Heart left ventricle (tissue), 16 donors: ENCODE measurements at places on chromosomes 6 and 20. TPM values are rescaled to one million over a fixed set of nuclear protein-coding genes. Genes with fewer than 3 reads are reported as not detected.

The SDHAF4 gene
- 7.4 TPM for polyA plus RNA-seq

The ALDH5A1 gene
- 3.0 TPM for polyA plus RNA-seq

The PEX3 gene
- polyA plus RNA-seq: 11.0 TPM

DNA sequence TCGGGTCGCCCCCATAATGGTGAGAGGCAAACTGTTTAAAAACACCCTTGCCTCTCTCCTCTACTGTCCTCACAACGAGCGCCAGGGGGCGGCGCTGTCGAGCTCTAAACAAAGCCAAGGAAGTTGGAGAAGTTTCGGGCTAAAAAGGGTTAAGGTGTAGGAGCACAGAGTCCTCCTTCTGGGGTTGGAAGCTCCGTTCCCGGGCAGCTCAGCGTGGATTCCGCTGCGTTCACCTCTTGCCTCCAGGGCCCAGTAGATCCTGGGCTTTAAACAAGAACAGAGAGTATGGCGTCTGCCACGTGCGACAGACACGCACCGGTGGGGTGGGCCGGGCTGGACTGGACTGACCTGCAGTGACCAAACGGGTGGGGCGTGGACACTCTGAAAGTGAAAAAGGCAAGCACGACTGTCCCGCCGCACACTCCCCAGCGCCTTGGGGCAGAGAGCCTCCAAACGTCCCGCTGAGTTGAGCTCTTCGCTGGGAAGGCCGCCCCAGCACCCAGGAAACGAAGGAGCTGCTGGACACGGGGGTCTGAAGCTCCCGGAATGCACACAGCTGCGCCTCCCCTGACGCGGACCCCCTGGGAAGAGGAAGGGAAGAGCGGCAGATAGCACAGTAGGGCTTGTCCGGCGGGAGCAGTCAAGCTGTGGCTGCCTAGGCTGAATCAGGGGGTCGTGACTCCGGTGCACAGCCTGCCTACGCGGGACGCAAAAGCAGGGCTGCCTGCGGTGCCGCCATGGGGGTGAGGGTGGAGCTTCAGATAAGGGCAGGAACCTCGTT is 1.6 kb upstream of the THBD start:
- DNase-seq: peak; percentile 88

DNA sequence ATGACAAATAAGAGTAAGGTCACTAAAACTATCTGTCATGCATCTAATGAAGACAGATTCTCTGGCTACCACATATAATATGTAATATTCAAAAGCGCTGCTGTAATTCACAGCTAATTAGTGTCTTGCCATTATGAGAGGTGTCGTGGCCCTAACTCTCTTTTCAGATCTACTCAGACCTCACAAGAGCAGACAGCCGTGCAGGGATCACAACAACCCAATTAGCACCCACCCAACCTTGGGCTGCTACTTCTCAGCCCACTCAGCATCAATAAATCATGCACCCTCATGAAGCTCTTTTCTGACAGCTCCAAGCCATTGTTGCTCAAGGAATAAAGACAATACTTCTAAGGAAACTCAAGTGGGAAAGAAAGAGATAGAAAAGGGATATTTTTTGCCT is 61.5 kb downstream of the FRK start:
- DNase-seq: no peak

DNA sequence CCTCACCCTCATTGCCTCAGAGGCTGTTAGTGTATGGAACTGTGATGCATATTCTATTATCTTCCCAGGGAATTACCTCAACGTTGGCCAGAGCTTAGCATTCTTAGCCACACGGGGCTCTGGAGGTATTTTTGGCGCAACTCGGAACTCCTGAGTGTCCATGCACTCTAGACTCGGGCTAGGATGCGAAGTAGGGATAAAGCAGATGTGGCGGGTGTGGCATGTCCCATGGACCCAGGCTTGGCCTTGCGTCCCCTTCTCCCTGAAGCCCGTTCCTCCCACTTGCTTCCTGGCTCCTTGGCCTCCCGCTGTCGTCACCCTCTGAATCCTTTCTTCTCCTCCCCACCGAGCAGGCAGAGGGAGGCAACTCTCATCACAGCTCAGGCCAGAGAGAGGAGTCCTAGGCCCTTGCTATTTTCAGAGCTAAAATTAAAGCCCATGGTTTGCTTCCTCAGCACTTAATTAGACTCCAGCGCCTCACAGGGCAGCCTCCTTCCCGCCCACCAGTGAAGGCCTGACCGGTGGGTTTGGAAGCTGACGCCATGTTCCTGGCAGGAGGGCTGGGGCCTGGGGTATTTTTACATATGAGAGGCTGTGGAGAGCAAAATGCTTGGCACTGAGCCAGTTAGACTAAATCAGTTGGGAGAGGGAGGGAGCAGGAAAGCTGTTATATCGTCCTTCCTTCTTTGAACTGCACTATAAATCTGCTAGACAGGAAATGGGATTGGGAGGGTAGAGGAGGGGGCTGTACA is 138.7 kb downstream of the FOXO3 start:
- peak; percentile 71 for DNase-seq

- DNase-seq: no peak
Observed at GRCh38 chr6:123036648-123037047, 40.6 kb downstream of the CLVS2 start.

- DNase-seq: peak; percentile 84
Observed at GRCh38 chr6:37170273-37171200, 585 bp downstream of the PIM1 start.

- DNase-seq: no peak
Observed at GRCh38 chr6:110410511-110410910, 4.9 kb downstream of the DDO start.

GRCh38 chr20:11496380-11496779 is 421.3 kb upstream of the BTBD3 start:
- no peak for DNase-seq

DNA sequence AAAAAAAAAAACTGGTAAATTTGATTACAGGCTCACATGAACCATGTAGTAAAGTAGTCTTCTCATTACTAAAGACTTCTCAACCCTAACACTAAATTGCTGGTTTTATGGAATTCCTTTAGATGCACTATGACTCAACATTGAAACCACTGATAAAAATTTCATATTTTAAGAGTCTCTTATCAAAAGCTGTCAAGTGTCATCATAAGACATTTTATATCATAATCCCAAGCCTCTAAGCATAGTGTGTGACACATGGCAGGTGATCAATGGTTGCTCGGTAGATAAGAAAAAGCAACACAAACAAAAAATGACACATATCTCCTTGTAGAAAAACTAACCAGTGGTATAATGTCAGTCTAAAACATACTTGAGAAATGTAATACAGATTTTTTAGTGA is 258.4 kb downstream of the RNGTT start:
- DNase-seq: no peak
